ENCODE measurements at places on chromosomes 7 and 10. TPM values are rescaled to one million over a fixed set of nuclear protein-coding genes. Genes with fewer than 3 reads are reported as not detected.

- no peak for DNase-seq
- no peak overlapping the region for H3K4me3 ChIP-seq
- no peak overlapping the region for H3K27ac ChIP-seq
- peaks cover 3% of the 10 kb centered on the region for H3K4me1 ChIP-seq
- H3K36me3 ChIP-seq, result no peaks in the 10 kb centered on the region
These were observed 140.2 kb downstream of the FANK1 start for GRCh38 chr10:126036515-126036914.

DNA sequence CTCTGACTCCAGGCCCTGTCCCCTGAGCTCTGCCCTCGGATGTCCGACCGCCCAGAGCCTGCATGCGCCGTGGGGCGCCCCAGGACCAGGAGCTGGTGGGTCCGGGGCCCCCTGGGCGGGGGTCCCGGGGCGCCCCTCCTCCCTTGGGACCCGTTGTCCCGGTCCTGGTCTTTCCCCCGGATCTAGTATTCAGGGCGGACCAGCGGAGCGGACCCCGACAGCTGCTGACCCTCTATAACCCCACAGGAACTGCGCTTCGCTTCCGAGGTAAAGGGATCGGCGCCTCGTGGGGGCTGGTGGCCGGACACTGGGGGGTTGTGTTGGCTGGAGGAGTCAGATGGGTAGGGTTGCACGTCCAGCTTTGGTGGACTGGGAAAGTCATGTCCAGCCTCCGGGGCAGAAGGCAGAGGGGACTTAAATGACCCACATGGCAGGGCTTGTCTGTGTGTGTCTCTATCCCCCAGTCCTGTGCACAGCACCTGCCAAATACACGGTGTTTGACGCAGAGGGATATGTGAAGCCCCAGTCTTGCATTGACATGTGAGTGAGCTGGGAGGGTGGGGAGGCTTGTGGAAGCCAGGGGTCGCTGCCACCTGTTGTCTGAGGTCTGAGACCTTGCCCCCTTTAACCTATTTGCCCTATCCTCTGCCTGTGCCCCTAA, 520 bp downstream of the MOSPD3 start:
- no peaks in the 10 kb centered on the region for H3K36me3 ChIP-seq
- H3K4me1 ChIP-seq, result peaks cover 12% of the 10 kb centered on the region

- H3K27ac ChIP-seq, result peak overlapping the region; percentile 58
- no peaks in the 10 kb centered on the region for H3K36me3 ChIP-seq
- H3K27me3 ChIP-seq, result no peaks in the 10 kb centered on the region
- H3K4me1 ChIP-seq, result peaks cover 19% of the 10 kb centered on the region
- no peak overlapping the region for H3K4me3 ChIP-seq
- DNase-seq, result no peak
These were observed 181.1 kb upstream of the ASAH2 start for GRCh38 chr10:50432211-50433009.

- H3K4me3 ChIP-seq, result no peak overlapping the region
- H3K27ac ChIP-seq, result no peak overlapping the region
- H3K27me3 ChIP-seq, result no peaks in the 10 kb centered on the region
- H3K36me3 ChIP-seq, result no peaks in the 10 kb centered on the region
These were observed 96.8 kb downstream of the PDGFA start for GRCh38 chr7:422886-423225.

DNA sequence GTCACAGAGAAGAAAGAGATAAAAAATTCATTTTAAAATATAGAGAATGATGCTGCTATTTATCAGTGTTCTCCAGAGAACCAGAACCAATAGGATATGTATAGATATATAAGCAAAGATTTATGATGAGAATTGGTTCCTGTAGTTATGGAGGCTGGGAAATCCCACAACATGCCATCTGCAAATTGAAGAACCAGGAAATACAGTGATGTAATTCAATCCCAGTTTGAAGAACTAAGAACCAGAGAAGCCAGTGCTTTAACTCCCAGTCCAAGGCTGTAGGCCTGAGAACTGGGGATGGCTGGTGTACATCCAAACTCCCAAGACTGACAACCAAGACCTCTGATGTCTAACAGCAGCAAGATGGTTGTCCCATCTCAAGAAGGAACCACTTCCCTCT, 192.9 kb upstream of the PLXDC2 start:
- no peak overlapping the region for H3K4me3 ChIP-seq
- H3K4me1 ChIP-seq, result no peaks in the 10 kb centered on the region
- no peaks in the 10 kb centered on the region for H3K36me3 ChIP-seq
- no peak overlapping the region for H3K27ac ChIP-seq

DNA sequence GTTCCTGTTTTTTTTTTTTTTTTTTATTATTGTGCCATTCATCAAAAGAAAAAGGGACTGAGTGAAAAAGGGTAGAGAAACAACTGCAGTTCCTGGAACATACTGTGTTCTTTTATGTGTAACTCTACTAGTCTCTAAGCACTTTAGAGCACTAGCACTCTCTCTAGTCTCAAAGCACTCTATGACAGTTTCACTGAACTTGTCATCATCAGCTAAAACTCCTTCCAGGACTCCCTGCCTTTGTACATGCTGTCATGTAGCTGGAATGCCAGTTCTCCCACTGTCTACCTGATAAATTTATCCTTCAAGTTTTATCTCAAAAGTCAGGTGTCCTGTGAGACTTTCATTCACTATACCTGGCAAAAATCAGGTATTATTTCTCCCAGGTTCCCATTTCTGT, 146.1 kb downstream of the RNF133 start:
- DNase-seq, result no peak
- H3K36me3 ChIP-seq, result no peaks in the 10 kb centered on the region
- no peak overlapping the region for H3K27ac ChIP-seq
- H3K27me3 ChIP-seq, result no peaks in the 10 kb centered on the region

DNA sequence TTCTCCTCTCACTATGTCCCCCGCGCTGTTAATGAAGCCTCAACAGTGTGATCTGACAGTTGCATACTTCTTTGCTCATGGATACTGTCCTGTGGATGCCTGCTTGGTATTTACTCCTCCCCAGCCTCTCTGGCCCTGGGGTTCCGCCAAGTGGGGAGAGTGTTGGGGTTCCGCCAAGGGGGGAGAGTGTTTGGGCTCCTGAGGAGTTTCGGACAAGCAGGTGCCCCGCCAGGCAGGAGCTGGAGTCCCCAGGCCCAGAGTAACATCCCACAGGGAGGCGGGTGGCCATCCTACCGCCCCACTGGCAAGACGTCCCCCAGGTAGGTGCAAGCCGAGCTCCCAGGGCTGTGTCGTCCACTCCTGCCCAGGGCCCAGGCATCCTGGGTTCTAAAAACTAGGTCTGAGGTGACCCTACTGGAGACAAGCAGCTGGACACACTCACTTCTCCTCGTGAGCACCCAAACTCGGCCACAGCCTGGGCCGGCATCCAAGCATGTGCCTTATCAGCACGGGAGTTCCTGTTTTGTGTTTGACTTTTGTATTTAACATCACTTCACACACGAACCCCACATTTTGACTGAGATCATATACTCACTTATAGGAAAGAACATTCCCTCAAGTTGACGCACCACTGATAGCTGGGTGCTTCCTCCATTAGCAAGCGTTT, 34.2 kb downstream of the CAMK2B start:
- H3K4me3 ChIP-seq, result no peak overlapping the region
- H3K4me1 ChIP-seq, result no peaks in the 10 kb centered on the region
- no peak overlapping the region for H3K27ac ChIP-seq
- no peaks in the 10 kb centered on the region for H3K27me3 ChIP-seq
- no peaks in the 10 kb centered on the region for H3K36me3 ChIP-seq

- H3K4me1 ChIP-seq, result peaks cover 66% of the 10 kb centered on the region
- H3K27ac ChIP-seq, result peak overlapping the region; percentile 97
These were observed 130.6 kb upstream of the BTBD16 start for GRCh38 chr10:122140461-122140902.

DNA sequence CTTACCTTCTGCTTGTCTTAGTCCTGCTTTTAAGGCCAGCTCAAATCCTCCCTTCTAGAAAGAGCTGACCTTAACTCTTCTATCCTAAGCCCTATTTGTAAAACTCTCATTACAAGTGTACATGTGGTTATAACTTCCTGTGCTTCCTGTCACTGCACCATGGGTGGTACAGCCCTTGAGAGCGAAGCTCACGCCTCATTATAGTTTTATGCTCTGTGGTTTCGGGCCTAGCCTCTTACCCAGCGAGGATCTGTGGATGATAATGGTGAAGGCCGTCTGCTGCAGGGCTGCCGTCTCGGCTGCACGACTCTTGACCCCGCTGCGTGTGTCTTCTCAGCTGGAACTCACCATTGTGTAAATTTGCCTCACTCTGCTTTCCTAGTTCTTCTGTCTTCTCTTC, 74.6 kb downstream of the CUL1 start:
- no peak overlapping the region for H3K27ac ChIP-seq
- no peaks in the 10 kb centered on the region for H3K4me1 ChIP-seq
- peaks cover 16% of the 10 kb centered on the region for H3K36me3 ChIP-seq
- no peak for DNase-seq

GRCh38 chr7:135938563-135938962, 38.6 kb downstream of the MTPN start:
- no peaks in the 10 kb centered on the region for H3K27me3 ChIP-seq
- H3K4me1 ChIP-seq, result peaks cover 15% of the 10 kb centered on the region
- DNase-seq, result no peak
- H3K4me3 ChIP-seq, result no peak overlapping the region
- H3K27ac ChIP-seq, result no peak overlapping the region
- no peaks in the 10 kb centered on the region for H3K36me3 ChIP-seq

DNA sequence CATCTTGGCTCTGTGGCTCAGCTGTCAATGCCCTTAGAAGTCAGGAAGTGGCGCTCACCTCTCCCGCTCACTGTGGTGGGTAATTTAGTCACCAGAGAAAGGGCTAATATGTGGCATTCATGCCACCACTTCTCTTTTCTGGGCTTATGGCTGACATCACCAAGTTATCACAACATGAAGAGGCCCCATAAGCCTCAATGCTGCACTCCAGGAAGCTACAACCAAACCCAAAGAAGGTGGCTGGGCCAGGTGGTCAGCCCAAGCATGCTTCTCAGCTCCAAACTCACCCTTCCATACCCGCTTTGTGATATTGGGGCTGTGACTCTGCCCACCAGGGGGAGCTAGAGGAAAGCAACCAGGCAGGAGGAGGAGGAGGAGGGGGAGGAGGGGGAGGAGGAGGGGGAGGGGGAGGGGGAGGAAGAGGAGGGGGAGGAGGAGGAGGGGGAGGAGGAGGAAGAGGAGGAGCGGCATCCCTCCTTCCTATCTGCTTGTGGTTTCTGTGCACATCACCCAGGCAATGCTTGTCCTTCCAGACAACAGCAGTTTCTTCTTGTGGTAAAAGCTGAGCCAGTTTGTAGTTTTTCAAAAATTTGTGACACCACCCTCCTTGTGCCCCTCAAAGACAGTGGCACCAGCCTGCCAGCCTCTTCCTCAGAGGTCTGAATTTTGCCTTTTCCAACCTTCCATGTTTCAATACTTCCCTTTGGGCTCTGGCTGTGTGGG, 42.1 kb downstream of the CYP26A1 start:
- H3K27me3 ChIP-seq, result no peaks in the 10 kb centered on the region
- H3K4me3 ChIP-seq, result no peak overlapping the region
- peak; percentile 87 for DNase-seq
- no peak overlapping the region for H3K27ac ChIP-seq
- no peaks in the 10 kb centered on the region for H3K36me3 ChIP-seq

GRCh38 chr10:90621577-90621976, 236.3 kb downstream of the HTR7 start:
- no peak overlapping the region for H3K27ac ChIP-seq
- no peaks in the 10 kb centered on the region for H3K4me1 ChIP-seq
- no peak overlapping the region for H3K4me3 ChIP-seq
- H3K27me3 ChIP-seq, result no peaks in the 10 kb centered on the region
- no peaks in the 10 kb centered on the region for H3K36me3 ChIP-seq

DNA sequence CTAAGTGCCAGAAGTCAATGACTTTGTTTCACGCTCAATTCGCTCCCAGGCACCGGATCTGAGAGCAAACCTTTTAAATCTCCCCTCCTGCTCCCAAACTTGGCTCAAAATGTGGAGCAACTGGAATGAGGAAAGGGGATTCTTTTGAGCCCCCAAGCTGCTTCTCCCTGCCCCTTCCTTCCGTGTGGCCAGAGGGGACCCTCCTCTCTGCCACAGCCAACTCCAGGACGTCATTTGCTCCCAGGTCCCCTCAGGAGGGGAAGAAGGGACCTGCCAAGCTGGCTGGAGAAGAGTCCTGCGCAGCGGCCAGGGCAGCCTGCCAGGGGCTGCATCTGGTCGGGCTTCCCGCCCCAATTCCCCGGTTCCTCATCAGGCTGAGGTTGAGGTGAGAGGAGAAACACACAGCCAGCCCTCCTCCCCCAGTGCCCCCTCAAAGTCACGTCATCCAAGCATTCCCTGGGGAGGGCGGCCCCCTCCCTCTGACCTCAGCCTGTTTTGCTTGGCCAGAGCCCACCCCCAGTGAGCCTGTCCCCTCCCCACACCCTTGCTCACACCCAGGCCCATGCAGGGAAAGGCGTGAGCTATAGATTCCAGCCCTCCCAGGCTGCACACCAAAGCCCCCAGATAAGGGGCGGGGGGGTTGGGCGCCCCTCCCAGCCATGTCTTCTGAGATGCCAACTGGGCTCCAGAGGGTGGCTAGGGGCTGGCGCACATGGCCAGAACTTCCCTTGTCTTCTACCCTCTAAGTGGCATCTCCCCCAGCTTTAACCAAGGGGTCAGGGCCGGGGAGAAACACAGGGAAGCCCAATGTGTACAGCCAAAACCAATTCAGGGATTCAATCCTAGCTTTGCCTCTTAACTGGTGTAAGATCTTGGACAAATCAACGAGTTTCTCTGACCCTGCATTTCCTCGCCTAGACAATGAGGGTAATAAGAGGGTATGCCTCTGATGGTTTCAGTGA, 35.0 kb downstream of the SH3PXD2A start:
- peak; percentile 54 for DNase-seq
- no peak overlapping the region for H3K27ac ChIP-seq
- no peaks in the 10 kb centered on the region for H3K27me3 ChIP-seq
- H3K36me3 ChIP-seq, result no peaks in the 10 kb centered on the region
- H3K4me3 ChIP-seq, result no peak overlapping the region

- no peaks in the 10 kb centered on the region for H3K36me3 ChIP-seq
- no peak overlapping the region for H3K27ac ChIP-seq
- no peaks in the 10 kb centered on the region for H3K27me3 ChIP-seq
- no peak overlapping the region for H3K4me3 ChIP-seq
These were observed 138.7 kb downstream of the NRP1 start for GRCh38 chr10:33195608-33196376.

- H3K4me1 ChIP-seq, result no peaks in the 10 kb centered on the region
- no peaks in the 10 kb centered on the region for H3K27me3 ChIP-seq
- DNase-seq, result no peak
- H3K36me3 ChIP-seq, result no peaks in the 10 kb centered on the region
- H3K27ac ChIP-seq, result no peak overlapping the region
These were observed 224.6 kb upstream of the PITRM1 start for GRCh38 chr10:3397231-3397630.

DNA sequence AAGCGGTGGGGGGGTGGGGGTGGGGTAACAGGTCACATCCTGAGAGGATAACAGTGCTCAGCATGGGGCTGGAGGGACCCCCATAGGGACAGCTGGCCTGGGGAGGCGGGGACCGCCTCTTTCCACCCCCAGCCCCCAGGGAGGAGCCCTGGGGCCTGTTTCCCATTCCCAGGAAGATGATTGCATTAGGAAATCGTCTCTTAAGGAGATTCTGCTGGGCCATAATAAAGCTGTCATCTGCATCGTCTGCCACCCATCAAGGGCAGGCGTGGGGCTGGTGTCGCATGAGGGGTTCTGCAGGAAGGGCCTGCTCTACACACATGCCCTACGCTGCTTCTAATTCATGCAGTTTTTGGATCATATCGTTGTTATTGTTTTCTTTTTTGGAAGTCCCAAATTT, 17.2 kb downstream of the RET start:
- DNase-seq, result no peak
- no peaks in the 10 kb centered on the region for H3K27me3 ChIP-seq
- no peaks in the 10 kb centered on the region for H3K4me1 ChIP-seq
- no peak overlapping the region for H3K27ac ChIP-seq
- no peak overlapping the region for H3K4me3 ChIP-seq
- H3K36me3 ChIP-seq, result no peaks in the 10 kb centered on the region

LIPN gene
- not detected for total RNA-seq

MXI1 gene
- 61.5 TPM for total RNA-seq

IFIT1B gene
- not detected for total RNA-seq

SPDYE6 gene
- not detected for total RNA-seq

SEM1 gene
- 42.1 TPM for total RNA-seq

MYO3A gene
- total RNA-seq, result 2.9 TPM

HMX2 gene
- total RNA-seq, result not detected

PPP1R9A gene
- 51.8 TPM for total RNA-seq
